ENCODE measurements at places on chromosomes 1 and 21.

- no peak for DNase-seq
Measured at GRCh38 chr1:13624526-13624925, 40.9 kb downstream of the PDPN start.

- DNase-seq, result no peak
Measured at GRCh38 chr1:173960625-173961024, 43.5 kb upstream of the SERPINC1 start.

- no peak for DNase-seq
Measured at GRCh38 chr1:50231209-50231608, 122.5 kb downstream of the ELAVL4 start.

DNA sequence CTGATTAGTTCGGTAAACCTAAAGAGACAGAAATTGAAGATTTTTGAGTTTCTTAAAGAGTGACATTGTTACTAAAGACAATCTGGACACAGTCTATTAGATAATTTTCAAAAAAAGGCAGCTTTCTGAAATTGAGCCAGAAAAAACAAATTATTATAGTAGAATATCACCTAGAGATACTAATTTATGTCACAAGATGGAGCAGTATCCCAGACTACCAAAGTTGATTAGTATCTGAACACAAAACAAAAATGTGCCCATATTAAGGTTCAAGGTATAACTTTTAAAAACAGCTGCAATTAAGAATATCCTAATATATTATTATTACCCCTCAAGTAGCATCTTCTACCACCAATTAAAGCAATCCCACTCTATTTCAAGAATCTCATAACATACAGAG lies 40.5 kb upstream of the SYT2 start:
- DNase-seq, result no peak

GRCh38 chr1:69639159-69639558 lies 71.4 kb downstream of the LRRC7 start:
- no peak for DNase-seq

- DNase-seq, result no peak
Measured at GRCh38 chr21:39153842-39154241, 29.4 kb downstream of the PSMG1 start.

- DNase-seq, result no peak
Measured at GRCh38 chr1:209704584-209704983, at the start of gene HSD11B1. Gene HSD11B1, plus strand, starts transcription at chr1:209704846. Its CDS starts 97 bp downstream, at chr1:209704943.

DNA sequence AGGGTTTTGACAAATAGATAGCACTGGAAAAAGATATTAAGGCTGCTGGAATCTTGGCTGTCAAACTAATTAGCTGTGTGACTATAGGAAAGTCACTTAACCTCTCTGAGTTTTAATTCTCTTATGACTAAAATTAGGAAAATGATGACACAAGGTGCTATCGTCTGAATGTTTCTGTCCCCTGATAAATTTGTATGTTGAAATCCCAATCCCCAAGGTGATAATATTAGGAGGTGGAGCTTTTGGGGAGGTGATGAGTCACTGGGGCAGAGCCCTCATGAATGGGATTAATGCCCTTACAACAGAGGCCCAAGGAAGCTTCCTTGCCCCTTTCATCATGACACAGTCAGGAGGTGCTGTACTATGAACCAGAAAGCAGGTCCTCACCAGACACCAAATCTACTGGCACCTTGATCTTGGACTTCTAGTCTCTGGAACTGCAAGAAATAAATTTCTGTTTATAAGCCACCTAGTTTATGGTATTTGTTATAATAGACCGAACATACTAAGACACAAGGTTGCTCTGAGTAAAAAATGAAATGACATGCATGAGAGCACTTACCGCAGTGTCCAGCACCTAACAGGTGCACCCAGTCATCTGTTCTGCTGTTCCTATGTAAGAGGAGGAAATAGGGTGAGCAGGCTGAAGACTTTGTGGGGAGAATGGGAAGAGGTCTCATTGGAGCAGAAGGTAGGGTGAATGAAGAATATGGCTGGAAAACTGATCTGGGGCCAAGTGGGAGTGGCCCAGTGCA lies 26.3 kb upstream of the DISP1 start:
- peak; percentile 54 for DNase-seq

DNA sequence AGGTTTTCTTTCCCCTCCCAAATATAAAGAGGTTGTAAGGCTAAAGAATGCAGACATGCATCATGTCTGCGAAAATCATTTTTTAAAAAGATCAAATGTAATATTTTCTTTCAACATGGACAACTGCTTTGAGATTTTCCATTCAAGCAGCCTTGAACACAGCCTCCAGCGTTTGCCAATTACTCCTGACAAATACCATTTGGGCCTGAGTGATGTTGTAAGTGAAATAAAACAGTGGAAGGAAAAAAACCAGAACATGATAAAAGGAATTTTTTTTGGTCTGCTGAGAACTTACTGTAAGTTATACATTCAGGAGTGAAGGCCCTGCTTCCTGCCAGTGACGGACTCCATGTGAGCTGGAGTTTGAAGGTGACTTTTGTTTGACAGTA lies 37.2 kb downstream of the SETD4 start:
- no peak for DNase-seq

GRCh38 chr1:246160905-246161304 lies 346.2 kb downstream of the SMYD3 start:
- no peak for DNase-seq

GRCh38 chr21:34348890-34349519 lies 14.8 kb upstream of the KCNE2 start:
- no peak for DNase-seq

DNA sequence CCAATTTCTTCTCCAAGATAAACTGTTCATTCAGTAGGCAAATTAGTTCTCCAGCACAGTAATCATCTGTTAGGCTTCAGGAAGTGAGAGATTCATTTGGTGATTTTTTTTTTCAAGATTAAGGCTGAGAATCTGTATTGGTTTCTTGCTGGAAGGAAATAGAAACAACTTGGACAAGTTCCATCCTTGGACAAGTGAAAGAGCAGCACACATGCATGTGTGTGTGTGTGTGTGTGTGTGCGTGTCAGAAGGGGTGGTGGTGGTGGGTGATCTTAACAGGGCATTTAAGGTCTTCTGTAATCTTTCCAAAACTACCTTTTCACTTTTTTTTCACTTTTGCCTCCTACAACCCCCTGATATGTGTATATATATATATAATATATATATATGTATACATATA lies 15.9 kb upstream of the SUCO start:
- DNase-seq, result no peak

GRCh38 chr1:211384524-211384923 lies 57.9 kb downstream of the TRAF5 start:
- DNase-seq, result no peak

DNA sequence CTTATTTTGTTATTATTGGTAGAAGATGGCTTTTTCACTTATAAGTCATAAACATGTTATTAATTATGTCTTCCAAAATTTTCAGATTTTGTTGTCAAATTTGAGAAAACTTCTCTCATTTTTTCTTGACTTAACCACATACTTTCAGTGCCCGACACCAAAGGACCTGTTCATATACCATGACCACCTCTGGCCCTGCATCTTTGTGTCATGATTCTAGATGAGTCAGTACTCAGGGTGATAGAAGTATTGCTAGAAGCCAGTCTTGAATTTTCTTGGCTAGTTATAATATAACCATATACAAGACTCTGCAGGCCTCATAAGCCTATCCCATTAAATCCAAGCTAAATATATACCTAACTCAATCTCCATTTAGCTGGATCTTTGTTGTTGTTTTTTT lies 35.4 kb upstream of the DPH5 start:
- no peak for DNase-seq

DNA sequence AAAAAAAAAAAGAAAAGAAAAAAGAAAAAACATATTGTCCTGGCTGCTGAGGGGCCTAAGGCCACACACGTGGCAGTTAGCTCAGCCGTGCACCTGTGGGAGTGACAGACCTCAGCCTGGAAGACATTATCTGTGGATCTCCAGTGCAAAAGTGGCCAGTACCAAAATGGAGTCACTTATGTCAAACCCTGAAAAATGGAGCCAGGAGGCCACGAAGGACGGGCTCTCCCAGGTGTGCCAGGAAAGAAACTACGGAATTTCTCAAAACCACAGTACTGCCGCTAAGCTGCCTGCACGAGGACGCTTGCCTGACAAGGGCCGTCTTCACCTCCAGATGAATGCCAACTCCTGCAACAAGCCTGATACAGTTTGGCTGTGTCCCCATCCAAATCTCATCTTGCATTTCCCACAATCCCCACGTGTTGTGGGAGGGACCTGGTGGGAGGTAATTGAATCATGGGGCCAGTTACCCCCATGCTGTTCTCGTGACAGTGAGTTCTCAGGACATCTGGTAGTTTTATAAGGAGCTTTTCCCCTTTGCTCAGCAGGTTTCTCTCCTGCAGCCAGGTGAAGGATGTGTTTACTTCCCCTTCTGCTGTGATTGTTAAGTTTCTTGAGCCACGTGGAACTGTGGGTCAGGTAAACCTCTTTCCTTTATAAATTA lies 5.3 kb upstream of the MIB2 start:
- no peak for DNase-seq

DNA sequence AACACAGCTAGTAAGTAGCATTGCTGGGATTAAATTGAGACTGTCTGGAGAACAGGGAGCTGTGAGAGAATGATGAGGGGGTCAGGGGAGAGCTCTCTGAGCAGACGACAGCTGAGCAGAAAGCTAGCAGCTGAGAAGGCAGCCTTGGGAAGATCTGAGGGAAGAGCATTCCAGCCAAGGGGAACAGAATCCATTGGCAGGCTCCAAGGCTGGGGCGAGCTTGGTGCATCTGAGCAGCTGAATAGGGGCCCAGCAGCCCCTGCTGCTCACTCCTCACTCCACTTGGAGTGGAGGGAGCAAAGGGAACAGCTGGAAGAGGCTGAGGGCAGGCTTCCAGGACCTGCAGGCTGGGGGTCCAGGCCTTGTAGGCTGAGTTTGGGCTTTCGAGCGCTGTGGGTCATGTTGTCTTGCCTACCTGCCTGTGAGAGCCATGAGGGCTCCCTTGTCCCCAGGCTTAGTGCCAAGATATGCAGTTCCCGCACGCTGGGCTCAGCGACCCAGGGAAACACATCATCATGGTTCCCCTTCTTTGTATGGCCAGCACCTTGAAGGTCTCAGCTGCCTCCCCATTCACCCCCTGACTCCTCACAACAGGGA lies 10.5 kb downstream of the ACOT11 start:
- no peak for DNase-seq

- DNase-seq, result peak; percentile 7
Measured at GRCh38 chr1:182249201-182249676, 142.4 kb downstream of the GLUL start.

DNA sequence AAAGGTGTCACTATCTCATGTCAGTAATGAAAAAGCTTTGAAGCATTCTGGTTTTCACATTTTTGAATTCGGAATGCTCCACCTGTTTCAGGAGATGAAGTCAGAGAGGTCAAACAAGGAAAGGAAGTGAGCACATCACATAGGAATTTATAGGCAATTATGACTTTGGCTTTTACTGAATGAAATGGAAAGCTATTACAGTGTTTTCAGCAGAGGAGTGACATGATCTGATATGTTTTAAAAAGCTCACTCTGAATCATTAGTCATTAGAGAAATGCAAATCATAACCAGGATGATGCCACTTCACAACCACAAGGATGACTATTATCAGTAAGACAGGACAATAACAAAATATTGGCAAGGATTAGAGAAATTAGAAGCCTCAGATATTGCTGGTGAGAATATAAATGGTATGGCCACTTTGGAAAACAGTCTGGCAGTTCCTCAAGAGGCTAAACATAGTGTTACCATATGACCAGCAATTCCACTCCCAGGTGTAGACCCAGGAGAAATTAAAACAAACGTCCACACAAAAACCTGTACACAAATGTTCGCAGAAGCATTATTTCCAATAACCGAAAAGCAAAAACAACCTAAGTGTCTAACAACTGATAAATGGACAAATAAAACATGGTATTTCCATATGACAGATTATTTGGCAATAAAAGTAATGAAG lies 7.5 kb downstream of the TAF1A start:
- no peak for DNase-seq

GRCh38 chr1:63051356-63051755 lies 267.4 kb downstream of the ATG4C start:
- no peak for DNase-seq

- no peak for DNase-seq
Measured at GRCh38 chr1:77831566-77831965, 52.1 kb downstream of the MIGA1 start.

- DNase-seq, result no peak
Measured at GRCh38 chr1:213783893-213784292, 203.9 kb upstream of the PROX1 start.

GRCh38 chr1:157849229-157849875 lies 7.7 kb upstream of the CD5L start:
- DNase-seq, result no peak

GRCh38 chr1:212565079-212565478 lies 43.5 kb upstream of the ATF3 start:
- DNase-seq, result no peak

DNA sequence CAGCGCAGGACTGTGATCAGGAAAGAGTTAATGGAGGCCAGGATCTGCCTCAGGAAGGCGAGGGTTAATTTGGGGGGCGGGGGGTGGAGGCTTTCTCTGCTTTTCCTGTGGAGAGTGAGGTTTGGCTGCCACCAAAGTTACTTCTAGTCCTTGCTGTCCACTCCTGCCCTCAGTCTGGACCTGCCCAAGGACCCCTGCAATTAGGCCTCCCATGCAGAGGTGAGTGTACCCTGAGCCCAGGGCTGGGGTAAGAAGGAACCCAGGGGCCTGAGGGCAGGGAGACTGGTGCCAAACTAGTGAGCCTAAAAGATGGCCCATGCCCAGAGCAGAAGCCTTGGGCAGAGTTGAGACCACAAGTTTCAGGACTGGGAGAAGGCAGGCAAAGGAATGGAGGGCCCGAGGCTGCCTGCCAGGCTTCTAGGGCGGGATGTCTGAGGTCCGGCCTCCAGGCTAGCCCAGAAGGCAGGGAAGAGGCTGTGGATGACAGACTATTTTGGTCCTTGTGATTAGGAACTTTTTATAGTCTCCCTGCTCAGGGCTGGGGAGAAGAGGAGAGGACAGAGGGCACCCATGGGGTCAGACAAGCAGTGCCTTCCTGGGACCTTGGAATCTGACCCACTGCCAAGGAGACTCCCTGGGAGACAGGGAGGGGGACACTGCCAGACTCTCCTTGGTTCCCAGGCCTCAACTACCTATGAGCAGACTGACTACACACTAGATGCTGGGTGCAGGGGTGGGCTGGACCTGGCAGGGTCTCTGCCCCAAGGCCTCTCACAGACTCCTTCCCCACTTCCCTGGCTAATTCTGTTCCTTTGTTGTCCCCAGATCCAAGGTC lies at the start of gene FAM110D:
Gene FAM110D (plus strand): TSS at position 172 of the 835 bp plus-strand sequence. CDS start 2,213 bp downstream, outside the sequence.
- DNase-seq, result no peak

GRCh38 chr21:44702111-44702972 lies 5.4 kb downstream of the KRTAP10-12 start:
- no peak for DNase-seq

GRCh38 chr1:33140153-33141149 lies 41.4 kb downstream of the TRIM62 start:
- DNase-seq, result no peak

GRCh38 chr1:202593845-202594244 lies 116.4 kb downstream of the SYT2 start:
- DNase-seq, result peak; percentile 72

All from PC-9 (cell line).